ENCODE measurements at places on chromosomes 1 and 21.

- no peak for DNase-seq
These were observed 153.0 kb downstream of the KCNJ6 start for GRCh38 chr21:37763298-37763697.

- DNase-seq = no peak
These were observed 77.2 kb upstream of the USH2A start for GRCh38 chr1:216500273-216500967.

DNA sequence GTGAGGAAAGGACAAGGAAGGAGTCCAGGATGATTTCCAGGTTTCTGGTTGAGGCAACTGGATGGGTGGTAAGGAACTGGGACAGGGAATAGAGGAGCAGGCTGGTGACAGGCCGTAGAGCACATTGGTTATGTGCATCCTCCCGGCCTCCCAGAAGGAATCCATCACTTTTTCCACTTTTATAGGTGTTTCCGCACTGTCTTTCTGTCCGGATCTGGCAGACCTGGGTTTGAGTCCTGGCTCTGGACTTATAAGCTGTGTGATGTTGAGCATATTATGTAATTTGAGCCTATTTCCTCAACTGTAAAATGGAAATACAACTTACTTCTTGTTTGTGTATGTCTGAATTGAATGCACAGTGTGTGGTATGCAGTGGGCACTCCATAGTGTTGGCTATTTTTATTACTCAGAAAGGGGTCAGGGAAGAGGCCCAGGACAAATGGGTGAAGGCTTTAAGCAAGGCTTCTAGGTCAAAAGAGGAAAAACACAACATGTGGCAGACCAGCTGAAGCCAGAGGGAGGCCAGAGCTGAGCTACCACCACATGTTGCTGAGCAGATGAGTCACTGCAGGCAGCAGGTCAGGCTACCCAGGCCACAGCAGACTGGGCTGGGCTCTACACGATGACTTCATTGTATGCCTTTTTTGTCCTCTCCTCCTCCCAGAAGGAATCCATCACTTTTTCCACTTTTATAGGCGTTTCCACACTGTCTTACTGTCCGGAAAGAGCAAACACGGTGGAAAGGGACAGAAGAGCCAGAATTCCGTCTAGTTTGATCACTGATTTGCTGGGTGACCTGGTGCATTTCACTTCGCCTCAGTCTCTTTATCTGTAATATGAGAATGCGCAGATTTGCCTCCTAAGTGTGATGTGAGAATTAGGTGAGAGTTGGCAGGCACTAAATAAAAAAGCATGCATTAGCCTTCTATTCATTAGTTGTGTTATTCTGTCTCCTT lies 791 bp upstream of the MAST2 start:
- no peak for DNase-seq

DNA sequence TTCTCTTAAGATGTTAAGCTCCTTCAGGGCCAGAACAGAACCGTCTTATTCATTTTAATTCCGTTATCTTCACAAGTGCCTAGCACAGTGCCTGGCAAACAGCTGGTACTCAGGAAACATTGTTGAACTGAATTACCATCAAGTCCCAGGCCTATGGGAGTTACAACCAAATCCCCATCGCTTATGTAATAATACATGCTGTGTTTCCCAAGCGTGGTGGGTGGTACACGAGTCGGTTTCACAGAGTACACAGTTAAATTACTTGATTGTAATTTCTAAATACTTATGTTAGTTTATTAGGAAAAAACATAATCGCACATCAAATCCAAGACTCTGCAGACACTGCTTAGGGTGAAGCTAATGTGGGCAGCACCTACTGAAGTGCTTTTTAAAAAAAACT lies 1.0 kb downstream of the ANGEL2 start:
- peak; percentile 6 for DNase-seq

- DNase-seq = no peak
These were observed 112.2 kb downstream of the DISP1 start for GRCh38 chr1:222927031-222927430.

- DNase-seq = no peak
These were observed 48.1 kb upstream of the UBE2U start for GRCh38 chr1:64155278-64155677.

- DNase-seq = no peak
These were observed 1.1 kb upstream of the GTF2B start for GRCh38 chr1:88892357-88892877.

DNA sequence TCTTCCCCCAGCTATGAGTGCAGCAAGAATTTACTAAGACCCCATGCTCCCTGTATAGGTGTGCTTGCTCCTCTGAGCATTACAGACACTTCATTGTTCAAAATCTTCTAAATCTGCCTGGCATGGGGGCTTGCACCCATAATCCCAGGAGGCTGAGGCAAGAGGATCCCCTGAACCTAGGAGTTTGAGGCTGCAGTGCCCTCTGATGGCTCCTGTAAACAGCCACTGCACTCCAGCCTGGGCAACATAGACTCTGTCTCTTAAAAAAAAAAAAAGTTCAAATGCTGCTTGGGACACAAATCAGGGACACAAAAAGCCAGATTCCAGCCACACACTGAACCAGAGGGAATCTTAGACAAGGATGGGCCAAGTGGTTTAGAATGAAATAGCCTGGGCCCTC lies 3.4 kb upstream of the ACOT7 start:
- no peak for DNase-seq

DNA sequence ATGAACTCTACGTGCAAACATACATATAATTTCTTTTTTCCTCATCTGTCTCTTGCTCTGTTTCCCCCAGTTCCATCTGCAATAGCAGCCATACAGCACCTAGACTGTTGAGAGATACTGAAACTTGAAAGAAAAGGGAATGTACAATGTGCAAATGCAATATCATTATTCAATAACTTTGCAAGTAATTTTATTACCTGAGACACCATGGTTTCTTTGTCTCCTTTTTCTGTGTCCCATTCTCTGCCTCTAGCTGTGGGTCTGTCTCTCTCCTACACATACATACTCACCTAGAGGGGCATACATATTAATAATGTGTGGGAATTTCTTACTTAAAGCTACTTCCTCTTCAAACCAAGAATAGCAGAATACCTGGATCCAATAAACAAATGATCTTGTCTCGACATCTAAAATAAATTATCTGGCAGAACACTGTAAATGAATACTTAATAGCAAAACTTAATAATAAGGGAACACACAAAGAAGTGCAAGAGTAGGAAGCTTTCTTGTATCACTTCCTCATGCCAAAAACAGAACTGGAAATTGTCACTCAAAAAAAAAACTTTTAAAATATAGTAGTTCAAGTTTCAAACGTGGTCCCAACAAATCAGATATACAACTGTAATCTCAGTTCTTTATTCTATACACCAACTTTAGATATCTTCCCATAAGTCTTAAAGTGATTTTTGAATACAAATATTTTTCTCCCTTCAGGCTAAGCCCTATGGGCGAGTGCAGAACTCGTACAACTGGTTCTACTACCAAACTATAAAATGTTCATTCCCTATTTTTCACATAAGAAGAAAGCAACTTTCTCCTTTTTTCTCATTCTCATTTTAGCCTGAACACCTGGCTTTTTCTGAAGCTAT lies 194.6 kb downstream of the NRIP1 start:
- DNase-seq = no peak

DNA sequence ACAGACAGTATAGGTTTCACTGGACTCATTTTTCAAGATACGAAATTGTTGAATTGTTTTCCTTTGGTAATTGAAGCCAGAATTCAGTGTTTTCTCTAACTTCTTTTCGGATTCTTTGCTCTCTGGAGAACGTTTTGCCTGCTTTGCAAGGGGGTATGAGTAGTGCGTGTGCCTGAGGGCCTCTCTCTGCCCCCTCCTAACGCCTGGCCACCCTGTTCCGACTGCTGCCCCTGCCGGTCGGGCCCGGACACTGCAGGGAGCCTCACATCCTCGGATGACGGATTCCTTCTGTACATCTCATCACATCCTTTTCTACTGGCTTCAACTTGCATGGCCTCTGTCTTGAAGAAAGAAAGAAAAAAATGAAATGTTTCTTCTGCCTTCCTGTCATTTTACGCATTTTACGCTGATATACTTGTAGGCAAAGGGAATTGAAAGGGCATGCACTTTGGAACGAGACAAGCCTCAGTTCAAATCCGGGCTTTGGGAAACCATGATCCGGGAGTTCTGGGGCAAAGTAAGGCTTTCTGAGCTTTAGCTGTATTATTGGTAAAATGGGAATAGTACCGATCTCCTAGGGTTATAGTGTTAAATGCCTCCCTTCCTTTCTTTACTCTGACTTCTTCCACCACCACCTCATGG lies 65.1 kb downstream of the DISC1 start:
- no peak for DNase-seq

GRCh38 chr21:21807598-21807903 lies 809.3 kb downstream of the NCAM2 start:
- no peak for DNase-seq

DNA sequence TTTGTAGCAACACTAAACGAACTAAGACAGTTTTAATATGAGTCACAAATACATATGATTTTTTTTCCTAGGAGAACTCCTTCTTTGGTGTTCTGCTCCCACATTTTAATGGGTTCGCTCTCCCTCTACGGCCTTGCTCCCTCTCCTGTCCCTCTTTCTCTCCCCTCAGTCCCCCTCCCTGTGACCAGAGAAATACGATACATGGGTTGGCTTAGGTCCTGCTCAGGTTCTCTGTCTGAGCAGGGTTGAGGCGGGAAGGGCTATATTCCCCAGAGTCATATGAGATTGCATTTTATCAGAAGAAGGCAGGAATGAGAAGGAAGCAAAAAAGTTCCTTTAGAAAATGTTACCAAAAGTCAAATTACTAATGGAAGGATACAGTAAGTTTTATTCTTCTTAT lies 44.6 kb downstream of the UBE2U start:
- no peak for DNase-seq

DNA sequence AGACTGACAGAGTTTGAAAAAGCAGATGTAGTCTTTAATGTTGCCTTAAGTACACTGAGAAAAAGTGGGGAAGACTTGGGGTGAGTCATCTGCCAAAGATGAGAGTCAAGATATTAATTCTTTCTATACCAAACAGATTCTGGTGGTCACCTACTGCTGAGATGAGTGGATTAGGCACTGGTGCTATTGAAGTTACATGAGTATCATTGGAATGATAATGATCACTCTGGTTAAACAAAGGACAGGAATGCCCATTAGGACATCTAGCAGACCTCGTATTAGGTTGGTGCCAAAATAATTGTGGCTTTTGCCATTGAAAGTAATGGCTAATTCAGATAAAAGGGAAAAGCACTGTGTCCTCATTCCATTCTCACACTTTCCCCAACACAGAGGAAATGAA lies 1588.9 kb downstream of the KCNT2 start:
- DNase-seq = no peak

- DNase-seq = no peak
These were observed 117.4 kb downstream of the CRYAA start for GRCh38 chr21:43286196-43286595.

DNA sequence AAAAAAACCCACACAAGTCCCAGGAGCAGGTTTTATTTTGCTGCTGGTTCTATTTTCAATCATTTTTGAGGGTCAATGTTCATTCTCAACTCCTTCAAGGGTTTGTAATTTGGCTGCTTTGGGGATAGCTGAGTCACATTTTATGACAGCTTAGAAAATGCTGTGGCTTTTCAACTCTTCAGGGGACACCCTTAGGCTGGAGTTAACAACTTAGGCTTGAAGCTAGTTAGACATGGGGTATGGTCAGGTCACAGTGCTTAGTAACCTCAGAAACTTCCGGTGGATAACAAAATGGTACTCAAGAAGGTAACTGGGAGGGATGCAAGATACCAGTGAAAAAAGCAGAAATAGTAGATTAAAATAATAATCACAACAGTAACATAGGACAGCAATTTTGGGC lies 308.8 kb downstream of the HHIPL2 start:
- no peak for DNase-seq

DNA sequence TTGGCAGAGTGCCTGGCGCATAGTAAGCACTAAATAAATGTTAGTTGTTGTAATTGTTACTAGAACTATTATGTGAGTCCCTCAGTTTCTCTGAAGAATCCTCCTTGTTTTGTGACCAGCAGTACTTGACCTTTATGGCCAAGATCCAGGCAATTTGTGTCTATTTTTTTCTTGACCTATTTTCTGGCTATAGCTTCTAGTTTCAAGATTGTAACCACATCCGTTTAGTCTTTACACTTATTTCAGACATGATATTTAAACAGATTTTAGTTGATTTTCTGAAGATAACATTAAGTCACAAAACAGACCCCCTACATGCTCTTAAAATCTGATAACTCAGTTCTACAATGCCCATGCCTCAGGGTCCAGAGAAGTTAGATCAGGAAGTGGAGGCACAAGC lies 50.3 kb downstream of the CDC7 start:
- DNase-seq = peak; percentile 53

DNA sequence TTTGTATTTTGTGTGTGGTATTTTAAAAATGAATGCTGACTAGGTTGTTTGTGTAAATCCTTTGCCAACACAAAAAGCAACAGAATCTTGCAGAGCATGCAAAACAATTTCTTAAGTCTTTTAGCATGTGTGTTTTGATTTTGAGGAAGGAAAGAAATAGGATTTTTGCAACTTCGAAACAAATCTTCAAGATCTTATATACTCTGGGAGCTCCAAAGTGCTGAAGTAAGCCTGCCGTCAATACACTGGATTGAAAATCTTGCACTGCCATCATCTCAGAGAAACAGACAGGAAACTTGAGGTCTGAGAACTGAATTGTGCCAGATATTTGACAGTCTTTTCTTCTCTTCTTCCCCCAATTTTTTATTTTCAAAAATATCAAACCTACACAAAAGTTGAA lies 29.3 kb upstream of the DISP1 start:
- no peak for DNase-seq

GRCh38 chr1:113984710-113985109 lies 5.4 kb downstream of the OLFML3 start:
- DNase-seq = no peak

DNA sequence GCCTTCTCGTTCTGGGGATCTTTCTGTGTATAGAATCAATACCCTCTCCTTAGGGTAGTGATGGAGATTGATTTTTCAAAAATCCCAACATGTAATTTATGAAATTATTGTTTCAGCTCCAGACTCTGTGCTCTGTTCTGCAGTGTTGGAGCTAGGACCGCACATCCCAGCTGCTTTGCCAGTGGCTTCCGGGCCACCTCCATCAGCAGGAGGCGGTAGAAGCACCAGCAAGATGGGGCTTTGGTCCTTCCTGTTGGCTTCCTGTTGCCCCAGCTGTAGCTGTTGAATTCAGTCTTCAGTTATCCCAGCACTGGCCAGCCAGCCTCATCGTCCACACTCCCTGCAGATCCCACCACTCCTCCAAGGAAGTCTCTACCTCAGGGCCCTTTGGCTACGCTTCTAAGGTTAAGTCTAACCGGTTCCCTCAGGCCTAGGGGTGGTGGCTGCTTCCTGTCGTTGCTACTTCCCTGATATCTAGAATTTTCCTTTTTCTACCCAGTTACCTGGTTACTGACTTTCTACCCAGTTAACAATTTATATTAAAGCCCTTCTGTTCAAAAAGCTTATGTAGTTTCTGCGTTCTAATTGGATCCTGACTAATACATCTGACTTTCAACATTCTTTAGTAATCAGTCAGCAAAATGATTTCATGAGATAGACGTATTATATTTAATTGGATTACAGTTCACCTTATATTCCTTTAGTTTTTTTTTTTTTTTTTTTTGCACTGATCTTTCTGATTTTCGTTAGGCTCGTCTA lies 24.6 kb downstream of the GALNT2 start:
- no peak for DNase-seq

- DNase-seq = no peak
These were observed 54.9 kb upstream of the ENAH start for GRCh38 chr1:225707824-225708223.

GRCh38 chr1:221309723-221310122 lies 430.5 kb downstream of the HLX start:
- DNase-seq = no peak

GRCh38 chr1:59699227-59699847 lies 115.4 kb upstream of the HOOK1 start:
- no peak for DNase-seq

GRCh38 chr1:3959361-3959760 lies 59.3 kb upstream of the C1orf174 start:
- DNase-seq = no peak

All from CD8-positive, alpha-beta memory T cell (primary cell).